ENCODE measurements at places on chromosomes 1 and 21.

GRCh38 chr1:54942976-54943375 lies 37.5 kb upstream of the TMEM61 start:
- no peak for DNase-seq

- no peak for DNase-seq
Measured at GRCh38 chr1:238950784-238951183, 435.6 kb upstream of the CHRM3 start.

DNA sequence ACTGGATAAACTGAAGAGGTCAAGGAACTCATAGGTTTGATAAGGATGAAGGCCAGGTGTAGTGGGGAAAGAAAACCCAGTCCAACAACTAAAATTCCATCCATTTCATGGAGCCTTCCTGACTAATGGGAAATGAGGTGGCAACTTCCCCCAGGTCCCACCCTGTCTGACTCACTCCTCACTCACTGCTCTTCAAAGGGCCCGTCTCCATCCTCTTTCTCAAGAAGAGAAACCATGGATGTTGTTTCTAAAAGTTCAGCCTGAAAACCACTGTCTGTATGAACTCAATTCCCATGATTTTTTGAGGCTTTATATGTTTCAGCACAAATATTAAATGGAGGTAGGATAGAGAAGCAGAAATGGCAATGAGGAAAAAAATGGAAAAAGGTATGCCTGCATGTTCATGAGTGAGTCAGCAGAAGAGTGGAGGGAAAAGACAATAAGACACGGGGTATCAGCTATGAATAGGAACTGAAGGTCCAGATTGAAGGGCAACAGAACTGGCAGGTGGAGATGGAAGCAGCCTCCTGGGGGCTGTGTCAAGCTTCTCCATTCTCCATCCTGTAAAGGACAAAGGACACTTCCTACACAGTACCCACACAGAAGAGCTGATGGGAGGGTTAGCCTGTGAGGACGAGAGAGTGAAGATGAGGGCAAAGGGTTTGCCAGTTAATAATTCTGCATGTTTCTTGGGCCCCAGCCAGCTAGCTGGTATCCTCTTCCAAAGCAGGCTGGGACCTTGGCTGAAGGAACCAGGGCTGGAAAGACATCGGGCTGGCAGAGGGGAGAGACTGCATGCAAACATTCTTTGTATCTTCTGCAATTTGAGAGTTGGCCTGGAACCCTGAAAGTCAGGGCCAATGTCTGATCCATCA lies 5.5 kb upstream of the ELOVL1 start:
- no peak for DNase-seq

- no peak for DNase-seq
Measured at GRCh38 chr1:23875382-23875781, 7.3 kb upstream of the FUCA1 start.

- DNase-seq = no peak
Measured at GRCh38 chr1:163785868-163786405, 464.2 kb downstream of the NUF2 start.

GRCh38 chr1:25562101-25562927 lies 18.9 kb downstream of the LDLRAP1 start:
- peak; percentile 39 for DNase-seq

DNA sequence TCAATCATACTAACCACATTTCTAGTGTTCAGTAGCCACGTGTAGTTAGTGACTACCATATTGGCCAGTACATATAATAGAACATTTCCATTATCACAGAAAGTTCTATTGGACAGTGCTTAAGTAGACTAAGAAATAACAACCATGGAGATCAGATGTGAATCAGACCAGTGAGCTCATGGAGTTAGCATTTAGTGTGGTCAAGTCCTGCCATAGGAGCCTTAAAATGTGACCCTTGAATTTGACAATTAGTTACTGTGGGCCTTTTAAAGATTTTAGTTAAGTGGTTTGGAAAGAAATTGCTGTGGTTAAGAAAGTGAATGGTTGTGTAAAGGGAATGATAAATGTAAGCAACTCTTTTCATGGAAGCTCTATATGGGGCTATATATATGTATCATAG lies 123.4 kb downstream of the POU2F1 start:
- no peak for DNase-seq

GRCh38 chr1:164735315-164736052 lies 176.5 kb downstream of the PBX1 start:
- peak; percentile 50 for DNase-seq

- no peak for DNase-seq
Measured at GRCh38 chr1:187471555-187471954, 642.8 kb downstream of the PLA2G4A start.

- peak; percentile 83 for DNase-seq
Measured at GRCh38 chr1:46667782-46668760, at the start of gene ATPAF1. Gene ATPAF1 (minus strand): TSS chr1:46668364. CDS start chr1:46668322, 42 bp downstream.

DNA sequence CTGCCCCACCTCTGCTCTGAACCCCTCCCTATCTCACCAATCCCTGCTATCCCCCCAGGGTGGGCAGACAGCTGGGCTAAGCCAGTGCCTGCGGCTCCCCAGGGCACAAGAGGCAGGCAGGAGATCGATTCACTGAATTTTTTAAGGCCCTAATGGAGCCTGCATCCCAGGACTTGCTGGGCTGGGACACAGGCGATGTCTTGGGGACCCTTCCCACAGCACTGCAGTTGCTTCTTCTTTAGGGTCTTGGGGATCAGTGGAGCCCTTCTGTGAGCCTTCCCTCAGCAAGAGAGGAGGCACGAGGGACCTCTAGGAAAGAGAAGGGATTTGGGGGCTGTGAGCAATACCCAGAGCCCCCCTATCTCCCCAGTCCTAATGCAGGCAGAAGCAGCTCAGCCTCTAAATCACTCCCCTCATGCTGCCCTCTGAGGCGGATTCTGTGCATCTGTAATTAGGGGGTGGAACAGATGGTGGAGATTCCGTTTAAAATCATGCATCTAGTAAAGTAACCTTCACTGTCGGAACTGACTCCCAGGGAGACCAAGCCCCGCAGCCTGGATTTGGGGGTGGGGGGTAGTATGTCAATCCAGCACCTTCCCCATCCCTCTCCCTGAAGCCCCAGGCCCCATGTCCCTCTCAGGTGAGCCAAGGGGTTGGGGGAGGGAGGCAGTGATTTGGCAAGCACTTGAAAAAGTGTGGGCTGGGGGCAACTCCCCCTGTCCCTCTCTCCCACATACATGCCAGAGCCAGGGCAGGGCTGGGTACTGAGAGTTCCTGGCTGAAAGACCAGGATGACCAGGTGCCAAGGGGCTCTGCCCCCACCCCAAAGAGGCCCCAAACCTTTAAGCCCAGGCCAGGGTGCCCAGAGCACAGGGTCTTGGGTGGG lies 10.0 kb downstream of the AHDC1 start:
- no peak for DNase-seq

DNA sequence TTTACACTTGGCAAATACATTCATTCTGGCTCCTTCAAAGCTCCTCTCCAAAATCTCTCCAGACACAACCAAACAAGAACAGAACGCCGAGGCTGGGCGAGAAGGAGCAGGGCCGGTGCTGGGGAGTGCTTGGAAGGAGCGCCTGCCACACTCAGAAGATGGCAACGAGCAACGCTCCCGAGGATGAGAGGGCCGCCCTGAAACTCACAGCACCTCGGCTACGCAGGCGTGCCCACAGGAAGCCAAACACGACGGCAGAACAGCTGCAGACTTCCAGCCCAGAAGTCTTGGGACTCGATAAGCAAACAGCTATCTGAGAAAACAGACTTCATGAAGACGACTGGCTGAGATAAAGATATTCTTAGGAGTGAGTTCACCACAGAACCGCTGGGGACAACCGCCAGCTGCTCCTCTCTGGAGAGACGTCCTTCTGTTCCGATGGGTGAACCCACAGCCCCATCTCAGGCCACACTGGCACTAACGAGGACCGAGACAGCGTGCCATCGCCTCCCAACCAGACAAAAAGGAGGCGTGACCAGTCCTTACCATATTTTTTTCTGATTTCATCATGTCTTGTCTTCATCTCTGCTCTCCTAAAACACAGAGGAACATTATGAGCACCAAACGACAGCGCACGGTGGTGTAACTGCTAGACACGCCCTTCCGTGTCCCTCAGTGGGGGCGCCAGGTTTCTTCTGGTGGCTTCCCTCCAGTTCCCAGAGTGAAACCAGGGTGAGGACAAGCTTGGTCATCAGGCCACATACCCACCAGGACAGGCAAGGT lies 18.6 kb downstream of the PTTG1IP start:
- no peak for DNase-seq

DNA sequence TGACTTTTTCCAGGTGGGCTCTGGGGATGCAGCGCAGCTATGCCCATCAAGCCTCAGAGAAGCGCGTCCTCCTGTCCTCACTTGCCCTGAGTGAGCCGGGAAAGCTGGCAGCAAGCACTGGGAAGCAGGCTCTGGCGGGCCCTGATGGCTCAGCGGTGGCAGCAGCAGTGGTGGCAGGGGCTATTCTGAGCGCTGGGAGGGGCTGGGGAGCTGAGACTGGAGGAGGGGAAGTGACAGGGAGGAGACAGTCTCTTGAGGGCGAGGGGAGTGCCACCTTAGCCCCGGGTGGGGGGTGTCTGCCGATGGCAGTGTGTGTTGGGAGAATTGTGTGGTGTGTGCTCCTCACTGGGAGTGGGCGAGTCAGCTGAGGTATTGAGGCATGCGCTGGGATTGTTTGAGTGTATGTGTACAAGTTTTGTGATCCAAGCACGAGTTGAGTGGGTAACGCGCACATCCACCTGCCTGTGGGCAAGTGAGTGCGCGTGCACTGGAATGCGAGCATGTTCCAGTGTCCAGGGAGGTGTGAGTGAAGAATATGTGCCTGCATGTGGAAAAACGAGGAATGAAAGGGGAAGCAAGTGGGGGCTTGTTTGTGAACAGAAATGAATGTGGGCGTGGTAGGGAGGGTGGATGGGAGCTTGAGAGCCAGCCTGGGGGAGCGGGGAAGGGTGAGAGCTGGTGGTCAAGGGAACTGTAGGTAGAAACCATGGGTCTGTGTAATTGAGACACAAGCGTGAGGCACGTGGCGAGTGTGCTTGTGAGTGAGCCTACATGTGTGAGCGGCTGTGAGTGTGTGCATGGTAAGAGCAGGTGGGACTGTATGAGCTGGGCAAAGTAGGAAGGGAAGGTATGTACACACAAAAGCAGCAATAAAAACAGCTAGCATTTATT lies 2.9 kb upstream of the FOXO6 start:
- DNase-seq = peak; percentile 96

DNA sequence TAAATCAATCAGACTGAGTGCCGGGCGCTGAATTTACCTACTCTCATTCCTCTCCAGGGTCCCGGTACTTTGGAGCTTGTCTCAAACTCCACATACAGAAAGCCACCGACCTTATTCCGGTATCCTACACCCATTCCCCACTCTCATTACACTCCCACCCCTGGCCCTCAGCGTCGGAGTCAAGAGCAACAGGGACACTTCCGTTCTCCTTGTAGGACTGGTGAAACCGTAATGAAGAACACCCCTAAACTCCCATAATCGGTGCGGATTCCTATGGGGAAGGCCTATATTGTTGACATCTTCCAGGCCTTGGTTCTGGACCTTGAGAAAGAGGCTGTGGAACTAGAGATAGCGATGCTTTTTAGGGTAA lies 798 bp downstream of the ZBED6 start:
- DNase-seq = no peak

- DNase-seq = no peak
Measured at GRCh38 chr21:39454949-39455668, 3.3 kb downstream of the SH3BGR start.

GRCh38 chr1:15755646-15756040 lies 3.0 kb upstream of the FBLIM1 start:
- DNase-seq = no peak

GRCh38 chr1:230268371-230269170 lies 157.6 kb downstream of the PGBD5 start:
- DNase-seq = peak; percentile 50

DNA sequence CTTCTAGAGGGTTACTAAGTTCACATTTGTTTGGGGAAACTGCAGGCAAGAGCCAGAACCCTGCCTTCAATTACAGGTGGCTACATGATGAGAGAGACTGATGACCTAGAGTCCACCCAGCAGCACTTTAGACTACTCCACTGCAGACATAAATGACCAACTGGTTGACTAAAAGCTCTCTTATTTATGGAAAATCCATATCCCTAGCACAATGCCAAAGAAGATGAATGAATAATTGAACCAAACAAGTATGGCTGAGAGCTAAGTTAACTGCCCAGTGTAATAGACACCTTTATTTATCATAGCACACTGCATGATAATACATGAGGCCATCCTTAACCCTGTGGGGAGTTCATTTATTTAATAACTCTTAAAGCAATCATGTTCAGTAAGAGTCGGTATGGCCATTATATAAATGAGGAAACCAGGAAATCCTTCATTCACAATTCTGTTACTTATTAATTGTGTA lies 60.4 kb downstream of the IL12RB2 start:
- DNase-seq = no peak

- DNase-seq = peak; percentile 22
Measured at GRCh38 chr21:42818328-42818749, 61.0 kb downstream of the WDR4 start.

Data from NCI-H2029 (cell line).